ENCODE measurements at places on chromosomes 4 and X.

DNA sequence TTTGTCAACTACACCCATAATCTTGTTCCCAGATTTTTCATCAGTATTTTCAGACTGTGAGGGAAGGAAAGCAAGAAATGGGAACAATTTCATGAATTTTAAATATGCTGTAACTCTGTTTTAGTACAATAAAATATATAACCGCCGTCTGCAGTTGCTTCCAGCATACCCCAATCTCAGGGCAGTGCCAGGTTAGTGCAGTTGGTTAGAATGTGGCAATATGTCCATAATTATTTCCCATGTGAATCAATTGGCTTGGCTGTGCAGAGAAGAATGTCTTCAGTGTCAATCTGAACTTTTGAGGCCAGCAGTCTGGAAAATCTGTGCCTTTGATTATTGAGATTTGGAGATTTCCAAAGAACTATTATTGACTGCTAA lies 5.0 kb upstream of the MMAA start:
- no peak for DNase-seq

- DNase-seq = no peak
Observed at GRCh38 chrX:68895341-68895755, 66.5 kb downstream of the EFNB1 start.

DNA sequence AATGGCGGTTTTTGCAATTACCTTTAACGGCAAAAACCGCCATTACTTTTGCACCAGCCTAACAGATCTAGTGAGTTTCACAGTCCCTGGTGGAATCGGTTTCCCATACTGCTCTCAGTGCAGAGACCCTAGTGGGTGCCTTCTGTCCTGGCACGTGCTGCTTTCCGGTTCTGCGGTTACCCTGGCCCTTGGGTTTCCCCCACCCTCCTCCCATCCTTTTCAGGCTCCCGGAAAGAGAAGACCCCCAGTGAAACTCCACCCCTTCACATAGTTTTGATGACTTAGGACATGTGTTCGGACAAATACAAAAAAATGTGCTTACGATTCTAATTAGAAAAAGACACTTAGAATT lies 36.9 kb downstream of the NLGN3 start:
- DNase-seq = peak; percentile 67

DNA sequence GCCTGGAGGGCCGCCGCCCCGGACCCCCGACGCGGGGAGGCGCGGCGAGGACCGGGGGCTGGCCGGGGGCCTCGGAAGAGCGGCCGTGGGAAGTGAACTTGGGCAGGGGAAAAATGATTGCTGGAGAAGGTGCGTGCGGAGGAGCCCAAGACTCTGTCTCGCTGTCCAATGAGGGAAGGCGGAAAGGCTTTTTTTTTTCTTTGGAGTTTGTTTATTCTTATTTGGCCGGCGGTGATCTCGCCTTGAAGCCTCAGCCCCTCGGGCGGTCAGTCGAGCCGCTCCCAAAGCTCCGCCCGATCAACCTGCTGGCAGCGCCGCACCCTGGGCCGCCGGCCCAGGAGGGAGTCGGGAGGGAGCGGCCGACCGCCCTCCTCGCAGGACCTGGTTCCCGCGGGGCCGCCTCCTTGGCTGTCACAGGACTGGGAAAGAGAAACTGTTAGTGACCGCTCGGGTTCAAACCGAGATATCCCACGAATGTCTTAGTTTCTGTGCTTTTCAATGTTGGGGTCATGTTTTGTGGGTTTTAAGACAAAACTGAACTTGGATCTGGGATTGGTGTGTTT lies 2.5 kb downstream of the CPEB2 start:
- peak; percentile 31 for DNase-seq

DNA sequence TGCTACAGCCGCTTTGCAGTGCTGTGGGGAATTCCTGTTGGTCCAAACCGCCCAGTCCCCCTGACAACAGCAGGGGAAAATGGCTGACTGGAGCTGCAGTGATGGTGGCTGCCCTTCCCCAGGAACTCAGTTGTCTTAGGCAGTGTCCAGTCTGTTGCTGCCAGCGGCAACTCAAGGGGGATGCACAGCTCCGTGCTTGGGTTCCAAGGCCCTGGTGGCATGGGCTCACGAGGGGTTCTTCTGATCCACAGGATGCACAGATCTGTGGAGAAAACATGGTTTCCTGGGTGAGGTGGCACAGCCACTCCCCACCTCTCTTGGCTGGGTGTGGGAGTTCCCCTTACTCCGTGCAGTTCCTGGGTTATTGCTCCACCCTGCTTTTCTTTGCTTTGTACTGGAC lies 261.2 kb downstream of the TLL1 start:
- no peak for DNase-seq

- no peak for DNase-seq
Observed at GRCh38 chrX:12686331-12686730, 104.9 kb upstream of the PRPS2 start.

GRCh38 chrX:14356401-14356800 lies 172.9 kb upstream of the GLRA2 start:
- DNase-seq = no peak

- no peak for DNase-seq
Observed at GRCh38 chr4:52995360-52996030, 133.4 kb downstream of the RASL11B start.

- no peak for DNase-seq
Observed at GRCh38 chr4:109294006-109294405, 8.5 kb downstream of the COL25A1 start.

All from CD4-positive, alpha-beta T cell treated with Interleukin-12 subunit alpha and Interleukin-12 subunit beta, for 1 hour (primary cell).